ENCODE measurements at places on chromosomes 7 and 10.
A peak's percentile ranks its signal among the peaks of the same experiment; 100 is the strongest.

DNA sequence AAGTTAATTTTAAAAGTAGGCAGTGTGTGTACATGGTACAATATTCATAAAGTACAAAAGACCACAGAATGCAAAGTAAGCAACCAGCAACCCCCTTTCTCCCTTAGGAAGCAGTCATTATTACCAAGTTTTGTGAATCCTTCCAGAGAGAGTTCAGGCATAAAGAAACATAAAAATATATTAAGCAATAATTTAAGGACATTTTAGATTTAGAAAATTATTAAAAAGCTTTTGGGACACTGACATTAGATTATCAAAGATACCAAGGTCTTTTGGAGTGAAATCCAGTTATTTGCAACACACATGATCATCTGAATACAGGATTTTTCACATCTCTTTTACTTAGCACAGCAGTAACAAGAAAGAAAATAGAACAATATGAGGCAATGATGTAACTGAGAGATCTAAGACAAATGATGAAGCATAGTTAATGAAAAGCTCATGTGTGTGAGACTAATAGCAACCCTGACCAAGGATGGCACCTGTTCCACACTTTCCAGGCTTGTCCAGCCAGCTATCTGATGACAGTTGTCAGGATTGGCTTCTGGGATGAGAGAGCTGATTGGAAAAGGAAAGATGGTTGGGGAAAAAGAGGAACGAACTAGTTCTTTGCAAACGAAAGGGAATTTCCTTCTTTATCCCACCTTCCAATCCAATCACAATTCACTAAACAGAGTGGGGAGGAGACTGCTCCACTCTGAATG is 115.5 kb upstream of the LAMB4 start:
- DNase-seq, result no peak

- DNase-seq, result no peak
These were observed 16.0 kb upstream of the GDI2 start for GRCh38 chr10:5829267-5829666.

DNA sequence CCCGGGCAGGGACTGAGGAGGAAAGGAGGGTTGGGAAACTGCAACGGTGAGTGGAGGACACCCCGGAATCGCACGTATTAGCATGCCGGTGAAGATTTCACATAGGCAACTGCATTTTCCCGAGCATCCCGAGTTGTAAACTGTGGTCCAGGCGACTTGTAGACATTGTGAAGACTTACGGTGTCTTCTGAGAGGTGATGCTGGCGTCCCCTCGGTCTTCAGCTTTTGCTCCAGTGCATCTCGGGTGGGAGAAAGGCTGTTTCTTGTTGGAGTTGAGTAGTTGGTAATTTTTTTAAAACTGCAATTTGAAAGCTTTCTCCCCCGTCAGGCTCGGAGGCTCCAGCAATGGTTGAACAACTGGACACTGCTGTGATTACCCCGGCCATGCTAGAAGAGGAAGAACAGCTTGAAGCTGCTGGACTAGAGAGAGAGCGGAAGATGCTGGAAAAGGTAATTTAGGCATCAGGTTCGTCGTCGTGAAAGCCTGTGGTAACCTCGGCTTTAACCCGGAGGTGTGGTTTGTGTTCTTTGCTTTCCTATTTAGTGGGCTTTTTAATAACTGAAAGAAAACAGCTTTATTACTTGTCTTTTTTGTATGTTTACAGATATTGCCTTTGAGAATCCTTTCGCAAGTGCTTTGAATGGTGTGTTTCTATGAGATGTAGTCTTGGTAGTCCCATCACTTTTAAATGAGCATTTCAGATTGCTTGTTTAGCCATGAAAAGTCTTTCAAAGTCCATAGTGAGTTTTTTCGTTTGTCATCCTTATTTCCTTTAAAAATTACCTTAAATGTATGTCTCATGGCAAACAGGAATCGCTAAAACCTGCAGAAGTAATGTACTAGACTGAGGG is 687 bp downstream of the HELLS start:
- no peak for DNase-seq

DNA sequence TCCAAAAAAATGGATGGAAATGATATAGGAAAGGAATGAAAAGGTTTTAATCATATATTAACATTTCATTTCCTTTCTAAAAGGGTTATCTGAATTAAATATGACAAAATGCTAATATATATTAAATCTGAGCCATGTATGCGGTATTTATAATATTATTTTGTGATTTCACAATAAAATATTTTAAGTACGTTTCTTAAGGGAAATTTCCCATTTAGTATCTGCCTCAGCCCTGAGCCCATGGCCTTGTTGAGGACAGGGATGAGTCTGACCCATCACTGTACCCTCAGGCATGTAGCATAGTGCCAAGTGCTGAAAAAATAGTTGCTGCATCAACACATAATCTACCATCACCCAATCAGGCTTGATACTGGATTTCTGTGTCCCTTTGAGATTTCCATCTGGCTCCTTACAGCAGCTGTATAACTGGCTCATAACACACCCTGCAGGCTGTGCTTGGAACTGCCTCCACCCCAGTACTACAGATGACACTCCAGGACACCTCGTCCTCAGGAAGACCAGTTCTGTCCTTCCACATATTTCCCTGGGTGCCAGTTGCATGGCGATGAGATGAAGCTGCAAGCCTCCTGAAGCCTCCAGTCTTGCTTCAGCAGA is 59.4 kb upstream of the ASAH2 start:
- DNase-seq, result no peak

DNA sequence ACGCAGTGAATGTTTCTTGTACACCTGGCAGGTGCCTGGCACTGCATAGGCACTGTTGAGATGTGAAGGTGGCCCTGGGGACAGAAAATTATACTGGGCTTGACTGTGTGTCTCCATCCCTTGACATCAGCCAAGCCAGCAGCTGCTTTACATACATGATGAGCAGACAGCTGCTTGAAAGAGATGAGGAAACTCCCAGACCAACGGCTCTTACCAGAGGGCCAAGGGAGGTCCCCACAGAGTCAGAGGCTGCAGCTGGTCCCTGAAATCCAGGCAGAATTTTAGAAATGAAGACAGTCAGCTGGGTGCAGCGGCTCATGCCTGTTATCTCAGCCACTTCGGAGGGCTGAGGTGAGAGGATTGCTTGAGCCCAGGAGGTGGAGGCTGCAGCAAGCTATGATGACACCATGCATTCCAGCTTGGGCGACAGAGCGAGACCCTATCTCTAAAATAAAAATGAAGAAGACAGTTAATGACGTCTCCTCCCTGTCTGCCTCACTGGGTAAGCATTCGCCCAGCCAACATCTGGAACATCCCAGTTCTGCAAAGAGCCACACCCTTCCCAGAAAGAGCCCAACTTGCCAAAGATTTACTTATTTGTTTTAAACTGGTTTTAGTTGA is 17.6 kb downstream of the LIMK1 start:
- DNase-seq, result no peak

DNA sequence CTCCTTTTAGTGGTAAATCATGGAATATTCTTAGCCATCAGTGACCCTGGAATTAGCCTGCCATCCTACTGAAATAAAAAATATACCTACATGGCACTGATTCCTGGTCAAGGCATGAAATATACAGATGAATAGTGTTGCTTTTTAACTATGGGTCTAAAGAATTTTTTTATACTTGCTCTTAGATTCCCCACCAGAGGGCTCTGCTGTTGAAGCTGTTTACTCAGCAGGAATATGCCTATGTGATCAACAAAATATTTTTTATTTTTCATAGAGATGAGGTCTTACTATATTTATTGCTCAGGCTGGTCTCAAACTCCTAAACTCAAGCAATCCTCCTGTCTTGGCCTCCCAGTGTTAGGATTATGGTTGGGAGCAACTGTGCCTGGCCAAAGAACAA is 13.5 kb downstream of the ZC3HC1 start:
- no peak for DNase-seq

DNA sequence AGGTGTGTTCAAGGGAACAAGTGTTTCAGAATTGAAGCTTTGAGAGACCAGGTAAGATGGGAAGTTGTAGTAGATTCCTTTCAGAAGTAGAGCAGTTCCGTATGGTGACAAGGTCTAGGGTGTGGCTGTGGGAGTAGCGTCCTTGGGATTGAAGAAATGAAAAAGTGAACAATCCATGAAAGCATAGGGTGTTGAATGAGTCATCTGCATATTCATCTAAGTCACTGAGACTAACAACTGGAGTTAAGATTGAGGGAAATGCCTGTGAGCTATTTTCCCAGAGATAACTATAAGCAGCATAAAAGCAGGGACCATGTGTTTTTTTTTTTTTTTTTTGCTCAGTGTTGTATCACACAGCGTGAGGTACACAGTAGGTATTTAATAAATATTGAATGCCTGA is 134.8 kb downstream of the PHTF2 start:
- DNase-seq, result no peak

GRCh38 chr7:35820858-35821257 is 20.0 kb downstream of the SEPTIN7 start:
- DNase-seq, result no peak

DNA sequence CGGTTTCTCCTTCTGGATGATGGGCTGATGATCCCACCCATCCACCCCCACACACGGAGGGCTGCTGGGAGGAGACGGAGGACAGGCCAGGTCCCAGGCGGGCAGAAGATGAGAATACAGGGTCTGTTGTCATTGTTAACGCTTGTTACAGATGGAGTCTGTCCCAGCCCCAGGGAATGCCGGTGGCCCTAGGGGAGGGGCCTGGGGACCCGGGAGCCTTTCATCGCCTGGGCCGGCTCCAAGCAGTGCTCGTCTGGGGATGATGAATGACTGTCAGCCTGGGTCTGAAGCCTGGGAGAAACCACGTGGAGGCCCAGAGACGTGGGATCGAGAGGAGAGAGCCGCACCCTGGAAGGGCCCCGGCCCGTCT is 69.2 kb downstream of the UNCX start:
- DNase-seq, result no peak

- no peak for DNase-seq
These were observed 12.2 kb downstream of the TRPV6 start for GRCh38 chr7:142873281-142873784.

DNA sequence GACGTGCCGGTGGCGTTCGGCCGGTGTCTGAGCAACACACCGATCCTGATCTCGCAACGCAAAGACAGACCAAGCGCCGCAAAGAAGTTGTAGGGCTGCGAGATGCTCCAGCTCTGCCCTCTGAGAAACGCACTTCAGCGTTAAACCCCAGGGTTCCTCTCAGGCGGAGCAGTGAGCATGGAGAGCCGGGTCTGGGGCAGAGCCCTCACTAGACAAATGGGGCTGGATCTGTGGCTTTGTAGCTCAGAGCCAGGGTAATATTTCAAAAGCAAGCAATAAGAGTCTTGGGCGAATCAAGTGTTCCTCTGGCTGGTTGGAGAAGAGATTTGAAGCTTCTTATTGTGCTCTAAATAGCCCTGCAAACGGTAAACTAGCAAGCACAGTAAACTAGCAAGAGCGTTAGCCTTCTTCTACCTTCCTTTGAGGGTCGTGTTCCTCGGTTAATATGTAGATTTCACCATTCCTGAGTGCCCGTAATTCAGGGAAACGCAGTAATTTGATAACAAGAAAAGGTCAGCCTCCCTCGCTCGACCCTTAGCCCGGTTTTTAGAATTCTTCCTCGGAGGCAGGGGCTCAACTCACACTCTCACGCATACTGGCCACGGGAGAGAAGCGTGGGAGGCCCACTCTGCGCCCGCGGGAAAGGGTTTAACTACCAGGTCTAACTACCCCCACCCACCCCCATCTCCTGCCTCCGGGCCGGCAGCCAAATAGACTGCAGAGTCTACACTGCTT is 6.7 kb downstream of the SKAP2 start:
- peak; percentile 1 for DNase-seq

- no peak for DNase-seq
These were observed 27.8 kb downstream of the HIBADH start for GRCh38 chr7:27634671-27635493.

- no peak for DNase-seq
These were observed 284.3 kb downstream of the SORCS3 start for GRCh38 chr10:104925232-104925851.

DNA sequence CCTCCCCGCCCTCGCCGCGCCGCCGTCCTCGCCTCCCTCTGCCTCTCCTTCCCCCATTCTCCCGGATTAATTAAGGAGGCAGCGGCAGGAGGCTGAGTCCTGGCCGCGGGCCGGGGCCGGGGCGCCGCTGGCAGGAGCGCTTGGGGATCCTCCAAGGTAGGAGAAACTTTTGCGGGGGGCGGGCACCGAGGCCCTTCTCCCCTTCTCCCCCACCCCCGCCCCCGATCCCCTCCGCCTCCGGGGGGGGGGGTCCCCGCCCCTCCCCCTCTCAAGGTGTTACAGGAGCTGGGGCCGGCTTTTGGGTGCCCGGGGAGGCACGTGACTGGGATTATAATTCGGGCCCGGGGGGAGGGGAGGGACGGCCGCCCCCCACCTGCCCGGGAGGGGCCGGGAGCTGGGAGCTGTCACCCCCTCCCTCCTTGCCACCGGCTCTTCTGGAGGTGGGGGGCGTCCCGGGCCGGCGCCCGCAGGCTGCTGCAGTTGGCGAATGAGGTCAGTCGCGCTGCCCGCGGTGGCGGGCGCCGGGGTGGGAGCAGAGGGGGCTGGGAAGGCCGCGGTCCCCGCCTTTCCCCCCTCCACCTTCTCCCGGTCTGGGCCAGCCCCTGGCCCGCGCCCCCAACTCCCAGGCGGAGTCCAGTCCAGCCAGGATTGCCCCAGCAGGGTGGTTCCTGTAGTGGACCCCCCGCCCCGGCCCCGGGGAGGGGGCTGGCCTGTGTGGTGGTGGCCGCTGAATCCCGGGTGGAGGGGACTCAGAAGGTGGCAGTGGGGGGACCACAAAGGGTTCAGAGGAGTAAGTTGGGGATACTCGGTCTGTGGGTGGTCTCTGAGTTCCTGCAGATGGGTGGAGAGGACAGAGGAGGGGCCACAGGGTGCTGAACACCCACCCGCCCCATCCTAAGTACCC is 567 bp downstream of the GTF2IRD1 start:
- DNase-seq, result no peak

GRCh38 chr7:101550641-101551541 is 78.2 kb downstream of the MYL10 start:
- DNase-seq, result no peak

- DNase-seq, result no peak
These were observed 22.3 kb downstream of the MAP3K8 start for GRCh38 chr10:30456266-30456665.

DNA sequence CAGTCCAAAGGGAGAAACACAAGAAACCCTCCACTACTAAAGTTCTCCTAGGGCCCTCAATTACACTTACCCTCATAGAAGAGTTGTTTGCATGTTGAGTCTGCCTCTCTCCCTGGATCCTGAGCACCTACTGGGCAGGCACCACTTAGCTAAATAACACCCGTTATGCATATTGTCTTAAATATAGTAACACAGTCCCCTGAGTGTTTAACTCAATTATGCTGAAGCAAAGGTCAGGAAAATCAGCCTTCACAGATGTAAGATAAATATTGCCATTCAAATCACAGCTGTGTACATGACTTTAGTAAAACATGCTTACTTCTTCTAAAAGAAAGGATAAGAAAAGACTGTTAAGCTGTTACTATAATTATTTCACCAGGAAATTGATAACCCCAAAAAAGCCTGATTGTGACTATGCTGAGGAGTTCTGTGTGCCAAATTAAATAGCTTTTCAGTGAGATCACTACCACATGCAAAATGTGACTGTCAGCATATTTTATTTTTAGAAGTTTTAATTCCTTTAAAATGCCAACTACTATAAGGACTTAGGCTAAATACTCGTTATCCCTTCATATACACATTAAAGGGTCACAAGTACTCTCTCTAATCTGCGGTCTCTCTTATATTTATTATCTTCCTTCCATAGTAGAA is 733.9 kb upstream of the PHF14 start:
- no peak for DNase-seq
